Stimulated activated CD4-positive, alpha-beta T cell treated with anti-CD3 and anti-CD28 coated beads, Interleukin-2, amount 100 ng/mL, for 48 hours (primary cell): ENCODE measurements at places on chromosomes 3 and 15.
A peak's percentile ranks its signal among the peaks of the same experiment; 100 is the strongest.

GRCh38 chr15:38563723-38564519 is 693 bp downstream of the RASGRP1 start:
- peak; percentile 90 for DNase-seq

- no peak for DNase-seq
These were observed 2.2 kb downstream of the POLG start for GRCh38 chr15:89332446-89332845.

DNA sequence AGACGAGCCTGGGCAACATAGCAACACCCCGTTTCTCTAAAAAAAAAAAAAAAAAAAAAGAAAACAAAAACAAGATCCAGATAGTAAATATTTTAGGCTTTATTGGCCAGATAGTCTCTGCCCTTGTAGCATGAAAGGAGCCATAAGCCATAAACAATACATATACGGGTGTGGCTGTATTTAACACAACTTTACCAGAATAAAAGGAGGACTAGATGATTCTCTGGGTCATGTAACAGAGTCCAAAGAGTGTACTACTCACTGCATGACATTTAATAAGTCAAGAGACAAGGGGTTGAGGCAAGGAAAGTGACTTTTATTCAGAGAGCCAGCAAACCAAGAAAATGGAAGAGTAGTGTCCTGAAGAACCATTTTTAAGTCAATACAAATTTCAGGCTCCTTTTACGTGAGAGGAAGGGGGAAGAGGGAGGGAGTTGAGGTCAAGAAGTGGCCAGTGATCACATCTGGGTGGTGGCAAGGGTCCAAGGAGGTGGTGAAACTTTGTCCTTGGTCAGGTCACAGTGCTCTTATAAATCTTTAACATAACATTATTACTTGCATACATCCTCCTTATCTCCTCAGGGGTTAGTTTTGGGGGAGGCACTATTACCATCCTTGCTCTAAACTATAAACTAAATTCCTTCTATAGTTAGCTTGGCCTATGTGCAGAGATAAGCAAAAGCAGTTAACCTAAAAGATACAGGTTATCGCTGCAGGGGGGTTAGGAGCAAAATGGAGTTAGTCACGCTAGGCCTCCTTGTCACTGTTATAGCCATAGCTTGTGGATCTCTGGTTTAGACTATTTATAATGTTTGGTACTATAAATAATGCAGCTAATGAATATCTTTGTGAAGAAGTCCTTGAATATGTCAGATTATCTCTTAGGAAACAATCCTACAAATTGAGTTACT is 46.1 kb downstream of the METTL6 start:
- no peak for DNase-seq

- no peak for DNase-seq
These were observed 27.8 kb downstream of the MFN1 start for GRCh38 chr3:179375091-179375999.

- no peak for DNase-seq
These were observed 9.9 kb downstream of the CHRNB4 start for GRCh38 chr15:78630886-78631633.

DNA sequence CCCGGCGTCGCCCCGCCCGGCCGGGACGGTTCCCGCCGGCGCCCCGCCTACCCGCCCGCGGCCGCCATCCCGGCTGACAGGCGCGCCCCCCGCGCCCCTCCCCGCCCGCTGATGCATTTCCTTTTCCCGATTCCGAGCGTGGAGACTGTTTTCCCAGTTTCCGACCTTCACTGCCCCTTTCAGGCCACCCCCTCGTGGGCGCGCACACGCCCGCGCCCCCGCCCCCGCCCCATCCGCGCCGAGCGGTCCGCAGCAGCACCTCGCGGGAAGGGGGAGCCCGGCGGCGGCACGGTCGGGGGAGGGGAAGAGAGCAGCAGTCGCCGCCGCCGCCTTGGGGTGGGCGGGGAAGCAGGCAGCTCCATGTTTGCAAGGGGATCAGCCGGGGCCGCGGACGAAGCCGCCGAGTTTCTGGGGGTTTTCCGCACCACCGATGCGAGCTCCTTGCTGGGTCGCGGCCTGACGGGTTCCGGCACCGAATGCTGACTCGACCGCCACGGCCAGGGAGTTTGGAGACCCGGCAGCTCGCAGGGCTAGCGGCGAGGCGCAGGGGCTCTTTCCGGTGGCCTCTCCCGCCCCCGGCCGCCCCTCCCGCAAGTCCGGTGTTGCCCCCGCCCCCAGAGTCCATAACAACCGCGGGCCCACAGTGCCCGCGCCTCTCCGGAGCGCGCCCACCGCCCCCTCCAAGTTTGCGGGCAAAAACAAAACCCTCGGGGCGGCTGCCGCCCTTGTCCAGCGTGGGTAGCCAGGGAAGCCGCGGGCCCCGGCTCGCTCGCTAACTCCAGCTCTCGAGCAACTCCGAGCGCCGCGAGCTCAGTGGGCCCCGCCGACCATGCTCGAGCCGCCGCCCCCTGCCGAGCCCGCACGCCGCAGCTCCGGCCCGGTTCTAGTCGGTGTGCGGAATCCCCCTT is 3.2 kb upstream of the SIN3A start:
- DNase-seq = peak; percentile 68

- DNase-seq = no peak
These were observed 176.6 kb downstream of the KLHL25 start for GRCh38 chr15:85618228-85618505.

DNA sequence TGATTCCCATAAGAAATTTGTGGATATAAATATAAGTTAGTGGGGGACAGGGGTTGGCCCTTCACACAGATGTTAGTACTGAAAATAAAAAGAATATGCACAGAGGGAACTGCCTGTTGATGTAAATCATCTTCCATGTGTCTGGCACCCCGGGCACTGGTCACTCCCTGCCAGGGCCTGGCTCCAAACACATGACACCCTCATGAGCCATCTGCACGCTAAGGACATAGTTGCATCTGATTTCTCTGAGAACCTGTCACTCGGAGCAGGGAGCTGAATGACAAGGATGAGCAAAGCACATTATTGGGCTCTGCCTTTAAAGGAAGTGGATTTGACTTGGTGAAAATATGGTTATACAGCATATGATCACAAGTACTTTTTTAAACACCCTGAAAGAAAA is 66.2 kb upstream of the TSC22D2 start:
- no peak for DNase-seq
